Muscle of back (tissue), 13 donors: ENCODE measurements at places on chromosomes 7 and 10. TPM values are rescaled to one million over a fixed set of nuclear protein-coding genes. Genes with fewer than 3 reads are reported as not detected.

DNA sequence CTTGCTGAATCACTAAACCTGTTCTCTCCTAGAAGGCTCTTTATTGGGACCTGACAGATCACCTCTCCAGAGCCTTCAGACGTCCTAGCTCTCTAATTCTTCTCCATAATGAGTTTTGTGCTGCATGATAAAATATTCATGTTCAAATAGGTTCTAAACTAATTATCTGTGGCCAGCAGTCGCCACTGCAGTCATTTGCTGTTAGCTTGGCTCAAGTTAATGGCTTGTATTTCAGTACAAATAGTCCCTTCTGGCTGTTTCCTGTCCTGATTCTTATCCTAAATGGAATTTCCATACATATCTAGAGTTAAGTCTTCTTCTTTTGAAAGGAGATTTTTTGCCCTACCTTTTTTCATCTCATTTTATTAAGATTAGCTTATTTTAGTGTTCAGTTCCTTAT, 303.2 kb downstream of the EXOC4 start:
- no peak for DNase-seq

DNA sequence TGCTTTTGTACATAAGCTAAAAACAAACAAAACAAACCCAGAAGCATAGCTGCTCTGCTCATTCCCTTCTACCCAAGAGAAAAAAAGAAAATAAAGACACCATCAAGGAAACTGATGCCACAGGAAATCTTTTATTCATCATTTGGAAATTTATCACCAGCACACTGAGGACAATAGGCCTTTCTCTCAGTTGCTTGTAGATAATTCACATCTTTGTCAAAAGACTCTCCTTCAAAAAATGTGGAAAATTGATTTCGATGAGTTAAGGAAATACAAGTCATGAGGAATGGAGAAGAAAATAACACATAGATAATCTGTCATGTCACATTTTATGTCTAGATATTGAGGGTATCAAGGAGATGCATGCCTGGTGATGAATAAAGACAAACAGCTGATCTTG, 53.5 kb downstream of the ZNF37A start:
- no peak for DNase-seq

GRCh38 chr7:4486907-4487306, 195.2 kb upstream of the FOXK1 start:
- DNase-seq, result no peak

DNA sequence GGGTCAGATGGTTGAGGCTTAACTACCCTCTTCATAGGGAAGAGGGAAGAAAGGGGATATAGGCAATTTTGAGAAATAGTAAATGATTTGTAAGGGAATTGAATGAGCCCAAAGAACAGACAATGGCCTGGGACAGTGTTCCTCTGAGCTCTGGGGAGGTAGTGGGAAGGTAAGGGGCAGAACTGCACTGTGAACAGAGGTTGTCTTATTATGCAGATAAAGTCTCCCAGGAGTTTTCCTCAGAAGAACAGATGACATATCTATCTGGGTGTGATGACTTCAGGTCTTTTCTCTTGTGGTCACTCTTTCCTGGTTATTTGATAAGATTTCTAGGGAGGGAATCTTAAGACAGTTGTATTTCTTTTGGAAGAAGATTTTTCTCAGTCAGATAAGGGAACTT, 296.1 kb downstream of the ZEB1 start:
- no peak for DNase-seq

DNA sequence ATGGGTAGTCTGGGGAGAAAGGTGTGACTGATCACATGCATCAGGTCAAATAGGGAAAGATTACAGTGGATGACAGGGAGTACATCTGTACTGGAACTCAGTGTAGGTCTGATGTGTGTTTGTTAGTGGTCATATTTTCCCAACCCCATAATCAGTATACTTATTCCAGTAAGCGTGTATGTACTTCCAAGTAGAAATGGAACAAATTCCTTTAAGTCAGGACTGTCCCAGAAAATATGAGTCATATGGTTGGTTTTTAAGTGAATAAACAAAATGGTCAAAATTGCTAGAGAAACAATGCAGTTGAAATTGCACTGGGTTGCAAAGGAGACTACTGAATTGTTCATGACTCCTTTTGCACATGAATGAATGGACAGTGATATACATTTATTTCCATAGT, 118.8 kb upstream of the MYO3A start:
- DNase-seq, result no peak

- no peak for DNase-seq
These were observed 1.9 kb upstream of the GPER1 start for GRCh38 chr7:1085910-1086421.

- DNase-seq, result no peak
These were observed 34.5 kb downstream of the CLEC2L start for GRCh38 chr7:139557857-139558581.

- peak; percentile 92 for DNase-seq
These were observed 46.3 kb downstream of the PDK4 start for GRCh38 chr7:95549818-95550529.

- peak; percentile 51 for DNase-seq
These were observed 78.5 kb downstream of the OAT start for GRCh38 chr10:124340033-124340760.

DNA sequence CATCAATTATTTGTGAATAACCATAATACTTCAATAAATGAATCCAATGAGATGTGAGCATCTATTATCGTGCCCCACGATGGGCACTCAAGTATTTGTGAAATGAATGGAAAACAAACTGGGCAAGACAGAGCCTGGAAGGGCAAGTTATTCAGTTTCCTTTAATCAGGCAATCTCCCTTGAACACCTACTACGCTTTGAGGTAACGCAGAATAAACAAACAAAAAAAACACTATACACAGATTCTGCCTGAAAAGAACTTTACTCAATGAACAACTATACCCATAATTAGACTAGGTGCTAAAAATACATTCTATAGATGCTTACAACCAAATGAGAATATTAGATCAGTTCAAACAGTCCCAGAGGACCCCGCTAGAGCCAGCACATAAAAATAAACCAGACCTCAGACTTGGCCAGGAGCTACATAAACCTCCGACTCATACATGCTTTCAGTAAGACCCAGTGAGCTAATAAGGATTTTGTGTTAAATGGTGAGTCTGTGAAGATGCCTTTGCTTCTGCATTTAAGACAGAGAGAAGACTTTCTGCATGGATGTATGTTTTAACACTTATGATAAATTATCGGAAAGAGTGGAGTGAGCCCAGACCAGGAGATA, 121.3 kb downstream of the MPP7 start:
- no peak for DNase-seq

DNA sequence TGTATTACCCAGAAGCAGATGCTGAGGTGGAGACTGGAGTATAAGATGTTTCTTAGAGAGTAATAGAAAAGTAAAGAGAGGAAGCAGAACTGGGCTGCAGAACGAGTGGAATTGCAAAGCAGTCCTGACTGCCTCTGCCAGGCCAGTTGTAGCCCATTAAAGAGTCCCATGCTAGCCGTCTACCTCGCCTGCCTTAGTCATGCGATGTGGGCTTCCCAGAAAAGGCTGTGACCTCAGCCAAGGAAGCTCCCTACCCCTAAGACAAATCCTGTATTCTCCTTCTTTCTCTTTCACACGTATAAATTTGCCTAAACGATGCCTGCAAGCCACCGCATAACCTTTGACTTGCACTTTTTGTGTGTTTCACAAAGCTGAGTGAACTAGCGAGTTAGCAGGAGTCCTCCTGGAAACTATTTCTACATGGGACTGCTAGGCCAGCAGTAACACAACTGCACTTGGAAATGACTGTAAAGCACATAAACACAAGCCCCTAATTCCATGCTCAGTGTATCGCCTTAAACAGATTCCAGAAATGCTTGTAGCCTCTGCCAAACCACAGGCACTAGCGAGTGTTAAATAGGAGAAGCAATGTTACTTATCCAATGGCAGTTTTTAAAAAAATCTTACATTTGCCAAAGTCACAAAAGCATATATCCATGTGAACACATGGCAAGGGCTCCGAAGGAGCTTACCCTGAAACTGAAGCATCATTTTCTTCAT, 47.4 kb upstream of the GNAI1 start:
- DNase-seq, result peak; percentile 75

- no peak for DNase-seq
These were observed 17.6 kb upstream of the GPR146 start for GRCh38 chr7:1026721-1027161.

DNA sequence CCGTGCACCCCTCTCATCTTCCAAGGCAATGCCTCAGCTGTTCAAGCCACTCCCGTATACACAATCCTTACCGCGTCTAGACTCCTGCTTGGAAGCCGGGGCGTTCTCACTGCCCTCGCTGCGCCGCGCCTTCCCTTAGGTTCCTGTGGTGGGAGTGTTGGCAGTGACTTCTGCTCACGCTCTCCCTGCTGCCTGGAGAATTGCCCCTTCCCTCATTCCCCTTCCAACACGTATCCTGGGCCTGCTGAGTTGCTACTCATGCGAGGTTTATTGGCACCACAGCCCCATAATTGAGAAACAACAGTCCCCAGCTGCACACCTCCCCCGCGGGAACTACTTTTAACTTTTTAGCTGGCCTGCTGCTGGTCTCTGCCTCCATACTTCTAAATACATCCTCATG, 31.9 kb downstream of the RBM17 start:
- no peak for DNase-seq

- DNase-seq, result no peak
These were observed 869.8 kb downstream of the LRMDA start for GRCh38 chr10:76301211-76301610.

The SLC26A5 gene
- polyA plus RNA-seq, result 0.20 TPM

The GSAP gene
- 3.6 TPM for polyA plus RNA-seq

The FANK1 gene
- polyA plus RNA-seq, result 2.3 TPM

The SKIDA1 gene
- 1.6 TPM for polyA plus RNA-seq

The FRMD4A gene
- 36.2 TPM for polyA plus RNA-seq

The PRKG1 gene
- 71.5 TPM for polyA plus RNA-seq

The MCM10 gene
- 4.5 TPM for polyA plus RNA-seq

The SSC4D gene
- 1.0 TPM for polyA plus RNA-seq
